Endodermal cell (in vitro differentiated cells): ENCODE measurements at places on chromosomes 2 and 18. TPM values are rescaled to one million over a fixed set of nuclear protein-coding genes. Genes with fewer than 3 reads are reported as not detected.

- no peak for DNase-seq
Observed at GRCh38 chr18:2923464-2923863, 76.7 kb downstream of the EMILIN2 start.

DNA sequence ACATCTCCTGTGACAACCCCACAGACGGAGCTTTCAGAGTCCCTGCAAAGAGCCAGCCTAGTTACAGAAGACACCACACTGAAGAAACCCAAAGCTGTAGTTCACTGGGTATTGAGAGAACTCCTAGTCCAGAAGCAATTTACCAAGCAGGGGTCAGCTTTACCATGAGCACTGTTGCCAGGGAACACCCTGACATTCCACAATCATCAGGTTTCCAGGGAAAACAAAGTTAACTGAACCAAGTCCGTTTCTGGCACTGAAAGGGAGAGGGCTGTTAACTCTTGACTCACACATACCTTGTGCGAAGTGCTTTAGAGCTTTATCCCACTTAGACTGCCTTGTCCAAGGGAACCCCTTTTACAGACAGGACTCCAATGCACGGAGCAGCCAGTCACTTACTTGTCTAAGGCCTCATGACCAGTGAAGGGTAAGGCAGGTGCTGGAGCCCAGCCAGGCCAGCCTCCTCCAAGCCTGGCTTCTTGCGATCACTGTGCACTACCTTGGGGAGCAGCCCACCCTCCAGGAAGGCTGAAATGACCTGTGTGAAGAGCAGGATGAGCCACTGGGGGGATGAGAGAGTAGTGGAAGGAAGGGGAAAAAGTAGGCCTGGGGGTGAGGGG lies 53.9 kb downstream of the REEP1 start:
- DNase-seq = no peak

DNA sequence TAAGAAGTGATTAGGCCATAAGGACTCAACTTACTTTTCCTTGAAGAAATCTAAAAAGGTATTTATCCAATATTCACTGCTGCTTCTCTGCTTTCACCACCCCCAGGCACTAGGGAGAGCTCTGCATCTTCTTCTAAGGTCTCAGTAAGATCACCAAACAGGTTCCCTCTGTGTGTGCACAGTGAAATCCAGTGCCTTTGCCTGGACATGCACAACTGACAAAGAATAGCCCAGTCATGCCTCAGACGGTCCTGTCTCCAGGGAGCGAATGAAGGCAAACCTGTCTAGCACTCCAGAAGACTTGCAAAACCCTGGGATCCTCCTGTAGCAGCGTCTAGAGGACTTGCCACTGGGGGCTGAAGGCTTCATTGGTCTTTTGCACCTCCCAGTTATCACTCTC lies 344.5 kb upstream of the LRATD1 start:
- DNase-seq = no peak

DNA sequence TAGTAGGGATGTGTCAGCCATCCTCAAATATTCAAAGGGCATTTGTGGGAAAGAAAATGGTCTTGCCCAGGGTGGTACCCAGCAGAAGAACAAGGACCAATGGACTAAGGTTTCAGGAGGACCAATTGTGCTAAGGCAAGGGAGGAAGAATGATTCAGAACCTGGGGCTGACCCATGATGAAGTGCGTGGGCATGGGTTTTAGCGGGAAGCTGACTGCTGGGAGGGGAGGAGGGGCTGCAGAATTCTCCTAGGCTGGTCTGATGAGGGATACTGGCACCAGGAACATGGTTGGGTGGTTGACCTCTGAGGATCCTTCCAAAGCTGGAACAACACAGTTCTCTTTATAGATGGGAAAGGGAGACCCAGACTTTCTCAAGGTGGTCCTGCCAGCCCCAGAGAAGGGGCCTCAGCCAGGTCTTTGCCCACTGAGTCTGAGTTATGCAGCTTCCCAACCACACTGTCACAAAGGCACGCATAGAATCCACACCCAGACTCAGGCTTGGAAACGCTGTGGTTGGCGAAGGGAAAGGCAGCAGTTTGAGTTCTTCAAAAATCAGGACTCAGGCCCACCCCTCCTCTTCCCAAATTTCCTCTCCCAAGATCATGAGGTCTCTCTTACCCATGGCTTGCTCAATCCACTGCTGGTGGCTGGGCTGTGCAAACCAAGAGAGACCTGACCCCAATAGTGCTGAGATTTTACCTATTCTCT lies 37.3 kb downstream of the MARCO start:
- no peak for DNase-seq

DNA sequence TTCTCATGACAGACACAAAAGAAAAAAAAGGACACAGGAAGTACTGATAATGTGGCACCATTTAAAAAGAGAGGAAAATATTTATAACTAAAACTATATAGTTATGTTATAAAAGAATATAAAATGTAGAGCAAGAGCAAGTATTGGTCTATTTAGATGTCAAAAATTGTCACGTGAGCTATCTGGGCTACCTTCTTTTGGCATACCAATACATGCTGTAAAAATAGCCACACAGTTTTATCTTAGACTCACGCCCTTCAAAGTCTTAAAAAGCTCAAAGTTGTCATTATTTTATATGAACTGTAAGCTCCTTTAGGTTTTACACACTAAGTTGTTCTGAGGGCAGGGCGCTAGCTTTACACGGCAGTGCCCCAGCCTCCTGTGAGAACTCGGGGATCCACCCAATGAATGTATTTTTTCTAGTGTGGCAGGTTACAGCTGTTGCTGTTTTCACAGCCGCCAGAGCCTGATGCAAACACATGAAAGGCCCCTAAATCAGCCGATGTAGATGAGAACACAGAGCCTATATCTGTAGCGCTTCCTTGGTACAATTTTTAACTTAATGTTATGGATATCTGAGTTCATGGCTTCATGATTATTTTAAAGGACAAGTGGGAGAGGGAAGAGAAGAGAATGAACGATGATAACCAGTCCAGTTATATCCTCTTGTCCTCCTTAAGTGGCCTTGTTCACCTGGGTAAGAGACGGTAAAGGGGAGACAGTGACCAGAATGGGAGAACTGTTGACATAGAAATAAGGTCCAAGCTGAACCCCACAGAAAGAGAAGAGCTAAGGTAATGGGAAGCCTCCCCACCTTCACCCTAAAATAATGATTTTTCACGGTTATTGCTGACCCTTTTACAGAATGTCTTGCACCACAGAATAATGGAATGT lies 130.8 kb downstream of the CACNB4 start:
- no peak for DNase-seq

- no peak for DNase-seq
Observed at GRCh38 chr18:64618390-64618789, 469.5 kb upstream of the LINC00305 start.

DNA sequence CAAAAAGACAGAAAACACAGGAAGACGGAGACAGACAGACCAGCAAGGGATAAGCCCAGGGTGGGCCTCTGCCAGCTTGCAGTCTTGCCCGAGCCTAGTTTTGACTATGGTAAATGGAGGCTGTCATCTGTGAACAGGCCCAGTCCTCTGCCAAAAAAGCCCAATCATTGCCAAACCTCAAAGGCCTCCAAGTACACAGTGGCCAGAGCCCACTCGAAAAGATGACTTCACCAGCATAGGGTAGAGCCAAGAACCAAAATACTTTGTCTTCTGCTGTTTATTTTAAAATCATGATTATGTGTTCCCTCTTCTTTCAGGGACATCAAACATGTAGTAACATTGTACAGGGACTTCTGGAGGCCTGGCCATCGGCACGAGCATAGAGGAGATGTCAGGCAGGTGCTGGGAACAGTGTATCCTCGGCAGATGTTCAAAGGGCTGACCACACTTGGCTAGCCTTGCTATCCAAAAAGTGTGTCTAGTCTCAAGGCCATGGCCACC lies 66.0 kb downstream of the TTC32 start:
- no peak for DNase-seq

DNA sequence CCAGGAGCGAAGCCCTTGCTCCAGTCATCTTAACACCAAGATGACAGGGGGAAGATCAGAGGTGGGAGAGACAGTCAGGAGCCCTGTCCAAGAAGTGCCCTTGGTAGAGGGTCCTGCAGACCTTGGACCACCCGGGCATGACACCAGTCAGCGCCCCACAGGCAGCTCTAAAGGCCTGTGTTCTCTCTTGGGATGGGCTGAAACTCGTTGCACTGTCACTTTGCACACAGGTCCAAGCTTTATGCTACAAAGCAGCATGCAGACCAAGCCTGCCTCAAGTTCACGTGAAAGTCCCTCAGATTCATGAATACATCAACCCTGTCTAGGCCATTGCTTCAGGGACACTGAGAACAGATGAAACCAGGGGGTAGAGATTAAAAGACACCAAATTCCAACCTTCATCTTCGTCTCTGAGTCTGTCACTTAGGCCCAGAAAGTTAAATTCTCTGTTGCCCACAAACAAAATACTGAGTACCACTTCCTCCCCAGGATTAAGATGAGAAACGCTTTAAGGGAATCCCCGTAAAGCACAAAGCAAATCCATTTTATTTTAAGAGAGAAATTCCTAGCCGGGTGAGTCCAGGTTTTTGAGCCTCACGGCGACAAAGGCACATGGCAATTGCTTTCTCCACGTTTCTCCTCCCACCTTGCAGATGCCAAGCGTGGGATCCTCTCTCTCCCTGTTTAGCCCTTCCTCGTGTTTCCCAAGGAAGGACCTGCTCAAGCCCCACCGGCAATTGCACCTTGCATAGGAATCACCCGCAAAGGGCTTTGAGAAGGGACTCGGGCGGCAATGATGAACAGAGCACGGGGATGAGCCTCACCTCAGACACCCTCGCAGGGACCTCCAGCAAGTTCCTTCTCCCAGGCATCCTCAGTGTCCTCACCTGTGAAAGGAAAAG lies 75.0 kb upstream of the ID2 start:
- peak; percentile 33 for DNase-seq

GRCh38 chr18:1045658-1046057 lies 141.0 kb downstream of the ADCYAP1 start:
- no peak for DNase-seq

- no peak for DNase-seq
Observed at GRCh38 chr2:74429487-74430451, 8.2 kb downstream of the WDR54 start.

DNA sequence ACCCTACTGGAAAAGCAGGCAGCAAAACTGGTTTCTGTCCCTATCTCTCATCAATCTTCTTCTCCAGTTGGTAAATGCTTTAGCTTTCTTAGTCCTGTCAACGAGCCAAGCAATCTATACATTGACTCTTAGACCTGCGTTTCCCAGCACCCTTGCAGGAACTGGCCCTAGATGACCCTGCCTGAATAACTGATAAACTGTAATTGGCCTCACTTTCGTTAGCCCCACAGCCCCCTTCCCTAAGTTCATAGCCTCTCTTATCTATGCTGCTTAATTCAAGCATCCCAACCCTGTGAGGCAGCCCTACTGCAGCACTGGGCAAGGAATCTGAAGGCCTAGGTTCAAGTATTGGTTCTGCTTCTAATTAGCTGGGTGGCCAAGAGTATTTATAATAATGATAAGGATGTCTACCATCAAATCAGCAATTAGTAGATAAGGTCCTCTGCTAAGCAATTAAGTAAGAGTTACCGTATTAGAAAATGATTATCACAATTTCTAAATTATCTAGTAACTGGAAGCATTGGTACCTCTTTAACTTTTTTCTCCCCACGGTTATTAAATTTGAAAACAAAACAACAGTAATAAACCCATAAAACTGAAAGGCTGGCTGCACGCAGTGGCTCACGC lies 86.4 kb upstream of the RMDN2 start:
- DNase-seq = no peak

IL36RN gene
- not detected in 3 replicates for total RNA-seq

ZNF804A gene
- not detected in 3 replicates for total RNA-seq

NEURL3 gene
- not detected in 2 replicates for total RNA-seq

SULT6B1 gene
- not detected in 3 replicates for total RNA-seq
